ENCODE measurements at places on chromosomes 2 and 18.
A peak's percentile ranks its signal among the peaks of the same experiment; 100 is the strongest.

- DNase-seq: no peak
Observed at GRCh38 chr18:73768043-73768442, 379.6 kb downstream of the FBXO15 start.

GRCh38 chr2:196365923-196366322, 194.5 kb upstream of the STK17B start:
- DNase-seq: no peak

DNA sequence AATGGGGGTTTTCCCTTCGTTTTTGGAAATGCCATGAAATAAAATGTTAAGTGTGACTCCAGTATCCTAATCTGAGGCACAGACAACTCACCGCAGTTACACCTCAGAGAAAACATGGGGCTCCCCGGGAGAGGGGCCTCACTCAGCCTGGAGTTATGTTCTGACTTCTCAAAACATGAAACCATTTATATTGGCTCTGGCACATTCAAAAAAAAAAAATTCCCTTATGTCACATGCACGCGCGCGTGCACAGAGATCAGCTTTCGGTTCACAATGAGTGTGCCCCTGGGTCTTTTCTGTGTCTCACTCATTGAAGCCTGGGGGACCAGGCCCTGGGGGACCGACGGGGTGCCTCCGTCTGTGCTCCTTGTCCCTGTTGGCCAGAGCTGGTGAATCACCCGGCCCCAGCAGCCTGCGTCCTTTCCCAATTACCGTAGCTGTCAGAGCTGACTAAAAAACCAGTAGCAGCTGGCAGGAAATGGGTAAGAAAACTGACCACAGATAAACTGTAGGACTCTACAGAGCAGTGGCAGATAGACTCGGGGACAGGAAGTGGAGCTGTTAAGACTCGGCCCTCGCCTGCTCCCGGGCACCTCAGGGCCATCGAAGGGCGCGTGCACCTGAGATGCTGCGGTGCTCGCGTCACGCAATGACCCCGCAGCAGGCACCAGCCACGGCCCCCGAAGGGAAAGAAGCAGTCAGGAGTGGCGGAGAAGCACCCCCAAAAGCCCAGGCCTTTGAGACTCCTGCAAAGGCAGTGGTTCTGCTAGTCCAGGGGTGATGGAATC, 138.3 kb upstream of the ID2 start:
- DNase-seq: peak; percentile 74

- DNase-seq: no peak
Observed at GRCh38 chr18:70072678-70073077, 125.0 kb upstream of the CD226 start.

DNA sequence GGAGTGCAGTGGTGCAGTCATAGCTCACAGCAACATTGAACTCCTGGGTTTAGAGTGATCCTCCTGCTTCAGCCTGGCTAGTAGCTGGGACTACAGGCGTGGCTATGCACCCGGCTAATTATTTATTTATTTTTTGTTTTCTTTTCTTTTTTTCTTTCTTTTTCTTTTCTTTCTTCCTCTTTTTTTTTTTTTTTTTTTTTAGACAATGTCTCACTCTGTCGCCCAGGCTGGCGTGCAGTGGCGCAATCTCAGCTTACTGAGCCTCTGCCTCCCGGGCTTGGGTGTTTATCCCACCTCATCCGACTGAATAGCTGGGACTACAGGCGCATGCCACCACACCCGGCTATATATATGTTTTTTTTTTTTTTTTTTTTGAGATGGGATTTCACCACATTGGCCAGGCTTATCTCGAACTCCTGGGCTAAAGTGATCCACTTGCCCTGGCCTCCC, 1.4 kb upstream of the ANXA4 start:
- no peak for DNase-seq

DNA sequence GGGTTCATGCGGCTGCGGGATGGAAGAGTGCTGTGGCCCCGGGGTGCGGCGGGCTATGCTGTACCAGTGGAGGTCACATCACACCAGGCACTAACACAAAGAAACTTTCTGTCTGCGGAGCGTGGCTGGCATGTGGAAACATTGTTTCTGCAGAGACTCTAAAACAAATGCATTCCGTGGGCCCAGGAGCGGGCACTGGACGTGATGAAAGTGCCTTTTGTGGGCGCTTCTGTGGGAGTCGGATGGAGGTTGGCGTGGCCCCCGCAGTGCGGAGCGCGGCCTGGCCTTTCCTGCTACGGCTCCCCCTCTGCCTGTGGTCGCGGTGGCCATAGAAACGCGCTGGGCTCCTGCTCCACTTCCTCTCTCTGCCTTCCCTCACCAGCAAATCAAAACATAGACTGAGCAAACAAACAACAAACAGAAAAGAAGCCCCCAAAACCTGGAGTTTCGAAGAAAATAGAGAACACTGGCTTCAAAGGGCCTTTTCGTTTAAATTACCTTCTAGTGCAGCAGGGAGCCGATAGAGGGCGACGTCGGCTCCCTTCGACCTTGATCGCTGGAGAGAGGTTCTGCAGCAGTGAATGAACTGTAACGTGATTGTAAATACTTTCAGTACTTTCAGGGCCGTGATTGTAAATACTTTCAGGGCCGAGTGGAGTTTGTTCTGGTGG, 51.4 kb downstream of the KIF5C start:
- no peak for DNase-seq

DNA sequence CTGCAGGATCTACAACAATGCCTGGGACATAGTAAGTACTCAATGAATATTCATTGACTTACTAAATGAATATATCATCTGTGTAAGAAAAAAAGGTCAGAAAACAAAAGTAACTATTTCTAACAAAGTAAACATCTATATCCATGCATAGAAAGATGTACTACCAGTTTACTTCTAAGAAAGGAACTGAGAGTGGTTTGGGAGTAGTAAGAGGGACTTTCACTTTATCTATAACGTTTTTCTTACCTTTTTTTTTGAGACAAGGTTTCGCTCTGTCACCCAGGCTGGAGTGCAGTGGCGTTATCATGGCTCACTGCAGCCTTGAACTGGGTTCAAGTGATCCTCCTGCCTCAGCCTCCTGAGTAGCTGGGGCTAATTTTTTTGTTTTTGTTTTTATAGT, 25.7 kb downstream of the DHX57 start:
- no peak for DNase-seq

- no peak for DNase-seq
Observed at GRCh38 chr18:31631526-31631925, 39.8 kb downstream of the TTR start.

DNA sequence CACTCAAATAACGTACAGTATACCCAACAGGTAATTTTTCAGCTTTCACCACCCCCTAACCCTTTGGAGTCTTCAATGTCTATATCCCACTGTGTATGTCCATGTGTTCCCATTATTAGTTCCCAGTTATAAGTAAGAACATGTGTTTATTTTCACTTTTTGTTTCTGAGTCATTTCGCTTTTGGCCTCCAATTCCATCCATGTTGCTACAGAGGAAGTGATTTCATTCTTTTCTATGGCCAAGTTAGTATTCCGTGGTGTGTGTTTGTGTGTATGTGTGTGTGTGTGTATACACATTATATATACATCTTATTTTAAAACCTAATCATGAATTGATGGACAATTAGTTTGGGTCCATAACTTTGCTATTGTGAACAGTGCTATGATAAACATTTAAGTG, 464.4 kb downstream of the CMPK2 start:
- no peak for DNase-seq

GRCh38 chr18:49581371-49581770, 19.5 kb downstream of the LIPG start:
- no peak for DNase-seq

DNA sequence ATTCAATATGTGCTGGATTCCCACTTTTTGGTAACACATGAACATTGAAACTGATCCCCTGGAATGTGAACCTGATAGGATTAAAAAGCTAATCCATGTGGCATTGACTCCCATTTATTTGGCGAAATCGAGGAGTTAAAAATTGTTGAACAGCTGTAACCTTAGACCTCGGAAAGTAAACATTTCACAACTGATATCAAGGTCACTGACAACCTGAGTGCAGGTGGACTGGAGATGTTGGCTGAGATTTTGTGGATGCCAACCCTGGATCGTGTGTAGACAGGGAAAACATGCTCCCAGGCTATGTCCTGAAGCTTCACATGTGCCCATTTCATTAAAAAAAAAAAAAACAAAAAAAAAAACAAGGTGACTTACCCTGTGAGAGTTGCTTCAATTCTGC, 204.8 kb downstream of the SETBP1 start:
- DNase-seq: no peak

- no peak for DNase-seq
Observed at GRCh38 chr2:217610401-217610814, 392.4 kb downstream of the TNS1 start.

DNA sequence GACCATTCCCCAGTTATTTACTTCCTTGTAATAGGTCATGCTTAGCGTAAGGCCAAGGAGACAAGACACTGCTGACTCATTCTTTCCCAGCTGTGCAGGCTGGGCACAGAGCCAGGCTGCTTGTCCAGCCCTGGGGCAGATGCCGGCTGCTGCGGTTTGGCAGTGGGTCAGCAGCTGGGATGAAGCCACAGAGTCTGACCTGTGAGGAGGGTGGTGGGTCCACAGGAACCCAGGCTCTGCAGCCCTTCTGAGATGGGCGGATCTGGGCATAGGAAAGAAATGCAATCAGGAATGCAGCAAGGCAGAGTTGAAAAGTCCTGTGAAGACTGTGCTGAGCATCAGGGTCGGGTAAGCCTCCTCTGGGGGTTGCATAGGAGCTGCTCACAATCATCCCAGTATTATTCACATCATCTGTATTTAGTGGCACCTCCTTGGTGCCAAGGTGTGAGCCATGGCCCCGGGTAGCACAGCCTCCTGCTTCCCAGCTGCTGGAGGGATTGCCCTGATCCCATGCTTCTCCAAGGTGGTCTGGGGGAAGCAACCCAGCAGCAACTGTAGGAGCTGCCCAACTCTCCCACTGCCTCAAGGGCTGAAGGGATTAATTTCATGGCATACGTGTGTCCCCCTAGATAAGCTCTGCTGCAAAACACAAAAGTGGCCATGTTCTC, 139.0 kb downstream of the DDX1 start:
- DNase-seq: peak; percentile 60

DNA sequence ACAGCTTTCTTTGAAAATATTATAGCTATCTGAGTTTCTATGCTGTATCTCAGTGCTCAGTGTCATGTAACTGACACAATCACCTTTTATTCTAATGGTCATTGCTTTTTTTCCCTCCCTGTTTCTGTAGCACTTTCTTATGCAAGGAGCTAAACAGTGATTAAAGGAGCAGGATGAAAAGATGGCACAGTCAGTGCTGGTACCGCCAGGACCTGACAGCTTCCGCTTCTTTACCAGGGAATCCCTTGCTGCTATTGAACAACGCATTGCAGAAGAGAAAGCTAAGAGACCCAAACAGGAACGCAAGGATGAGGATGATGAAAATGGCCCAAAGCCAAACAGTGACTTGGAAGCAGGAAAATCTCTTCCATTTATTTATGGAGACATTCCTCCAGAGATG, 56.4 kb downstream of the SCN2A start:
- DNase-seq: no peak

- DNase-seq: no peak
Observed at GRCh38 chr2:144409241-144409640, 110.7 kb downstream of the ZEB2 start.

DNA sequence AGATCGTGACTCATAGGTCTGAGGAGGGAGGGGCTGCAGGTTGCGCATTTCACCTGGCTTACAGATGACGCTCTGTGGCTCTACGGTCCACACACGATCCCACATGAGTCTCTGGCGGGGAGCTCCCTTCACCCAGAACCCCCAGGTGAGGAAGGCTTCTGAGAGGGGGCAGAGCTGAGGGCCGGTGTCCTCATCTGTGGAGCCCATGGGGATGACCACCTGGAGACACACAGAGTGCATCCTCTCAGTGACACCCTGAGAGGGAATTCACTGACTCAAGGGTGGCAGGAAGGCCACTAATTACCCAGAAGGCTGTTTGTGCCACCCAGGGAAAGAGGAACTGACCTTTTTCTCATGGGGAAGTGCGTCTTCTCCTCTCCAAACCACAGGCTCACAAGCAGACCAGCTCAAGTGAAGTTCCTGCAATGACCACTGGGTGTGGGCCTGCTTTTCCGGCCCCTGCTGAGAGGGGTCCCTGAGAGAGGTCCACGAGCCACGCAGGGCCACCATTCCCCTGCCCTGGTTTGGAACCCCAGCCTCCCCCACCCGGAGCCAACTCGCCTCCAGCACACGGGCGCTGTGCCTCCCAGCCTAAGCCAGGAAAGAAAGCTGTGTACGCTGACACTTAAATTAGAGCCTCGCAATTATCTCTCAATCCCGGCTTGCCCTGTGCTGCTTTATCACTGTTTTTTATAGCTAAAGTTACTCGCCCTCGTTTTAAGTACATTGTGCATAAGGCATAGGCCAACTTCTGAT, 114.1 kb downstream of the BCL11A start:
- DNase-seq: no peak

DNA sequence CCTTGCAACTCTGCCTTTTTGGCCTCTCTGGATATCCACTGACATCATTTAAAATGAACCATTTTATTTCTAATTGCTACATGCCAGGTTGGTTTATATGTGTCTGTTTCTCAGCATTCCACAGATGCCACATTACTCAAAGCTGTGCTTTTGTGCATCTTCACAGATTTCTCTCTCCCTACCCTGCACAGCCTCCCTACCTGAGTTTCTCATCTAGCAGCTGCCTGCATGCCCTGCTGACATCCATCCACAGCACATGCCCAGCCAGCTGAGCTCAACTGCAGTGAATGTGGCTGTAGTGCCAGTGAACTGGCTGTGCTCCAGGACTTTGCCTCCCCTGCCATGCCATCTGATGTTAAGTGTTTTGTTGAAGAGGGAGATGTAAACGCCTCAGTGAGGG, 44.5 kb downstream of the PKP4 start:
- DNase-seq: no peak

DNA sequence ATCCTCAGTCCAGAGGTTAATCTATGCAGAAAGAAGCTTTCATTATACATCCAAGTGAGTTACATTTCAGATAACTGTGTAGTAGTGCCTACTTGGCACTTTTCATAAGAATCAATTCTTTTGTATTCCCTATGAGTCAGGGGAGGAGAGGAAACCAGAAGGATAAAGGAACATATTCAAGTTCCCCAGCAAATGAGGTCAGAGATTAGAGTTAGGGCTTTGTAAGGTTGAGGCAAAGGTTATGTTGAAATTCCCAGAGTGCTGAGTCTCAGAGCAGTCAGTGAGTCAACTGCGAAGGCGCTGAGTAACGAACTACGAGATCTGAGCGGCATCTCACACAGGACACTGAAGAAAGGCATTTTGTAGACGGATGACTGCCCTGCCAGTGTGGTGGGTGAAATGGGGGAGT, 25.1 kb upstream of the ME2 start:
- peak; percentile 27 for DNase-seq

Data from T1000 (cell line).